ENCODE measurements at places on chromosomes 13 and 19.

- no peak for DNase-seq
These were observed 54.5 kb downstream of the ATP7B start for GRCh38 chr13:51956717-51957116.

DNA sequence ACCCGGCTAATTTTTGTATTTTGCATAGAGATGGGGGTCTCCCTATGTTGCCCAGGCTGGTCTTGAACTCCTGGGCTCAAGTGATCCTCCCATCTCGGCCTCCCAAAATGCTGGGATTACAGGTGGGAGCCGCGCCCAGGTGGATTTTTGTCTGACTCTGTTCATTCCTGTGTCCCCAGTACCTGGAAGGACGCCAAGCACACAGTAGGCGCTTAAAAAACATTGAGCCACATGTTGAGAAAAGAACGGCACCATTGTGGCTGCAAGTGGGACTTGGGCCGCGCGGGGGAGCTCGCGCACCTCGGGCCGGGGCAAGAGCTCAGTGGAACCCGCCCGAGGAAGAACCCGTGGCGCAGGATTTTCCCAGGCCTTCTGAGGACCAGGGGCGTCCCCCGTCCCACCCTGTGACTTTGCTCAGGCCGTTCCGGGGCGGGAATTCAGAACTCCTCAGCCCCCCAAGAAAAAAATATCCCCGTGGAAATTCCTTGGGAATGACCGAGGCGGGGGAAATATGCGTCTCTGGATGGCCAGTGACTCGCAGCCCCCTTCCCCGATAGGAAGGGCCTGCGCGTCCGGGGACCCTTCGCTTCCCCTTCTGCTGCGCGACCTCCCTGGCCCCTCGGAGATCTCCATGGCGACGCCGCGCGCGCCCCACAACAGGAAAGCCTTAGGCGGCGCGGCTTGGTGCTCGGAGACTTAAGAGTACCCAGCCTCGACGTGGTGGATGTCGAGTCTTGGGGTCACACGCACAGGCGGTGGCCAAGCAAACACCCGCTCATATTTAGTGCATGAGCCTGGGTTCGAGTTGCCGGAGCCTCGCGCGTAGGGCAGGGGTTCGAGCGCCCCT is 1.4 kb upstream of the ICAM1 start:
- peak; percentile 69 for DNase-seq

DNA sequence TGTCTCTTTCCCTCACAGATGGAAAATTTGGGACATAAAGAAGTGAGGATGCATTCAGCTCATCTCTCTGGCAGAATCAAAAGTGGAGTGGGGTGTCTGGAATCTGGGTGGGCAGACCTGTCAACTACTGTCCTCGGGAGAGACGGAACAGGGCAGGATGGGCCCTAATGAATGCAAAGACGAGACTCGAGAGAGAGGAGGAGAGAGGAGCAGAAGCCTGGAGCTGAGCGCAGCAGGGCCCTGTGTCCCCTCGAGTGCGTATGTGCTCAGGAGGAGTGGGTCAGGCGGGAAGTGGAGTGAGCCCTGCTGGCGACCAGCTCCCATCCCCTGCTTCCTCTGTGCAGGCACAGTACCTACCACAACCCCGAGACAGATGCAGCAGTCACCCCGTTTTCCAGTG is 78.9 kb downstream of the TEX29 start:
- no peak for DNase-seq

DNA sequence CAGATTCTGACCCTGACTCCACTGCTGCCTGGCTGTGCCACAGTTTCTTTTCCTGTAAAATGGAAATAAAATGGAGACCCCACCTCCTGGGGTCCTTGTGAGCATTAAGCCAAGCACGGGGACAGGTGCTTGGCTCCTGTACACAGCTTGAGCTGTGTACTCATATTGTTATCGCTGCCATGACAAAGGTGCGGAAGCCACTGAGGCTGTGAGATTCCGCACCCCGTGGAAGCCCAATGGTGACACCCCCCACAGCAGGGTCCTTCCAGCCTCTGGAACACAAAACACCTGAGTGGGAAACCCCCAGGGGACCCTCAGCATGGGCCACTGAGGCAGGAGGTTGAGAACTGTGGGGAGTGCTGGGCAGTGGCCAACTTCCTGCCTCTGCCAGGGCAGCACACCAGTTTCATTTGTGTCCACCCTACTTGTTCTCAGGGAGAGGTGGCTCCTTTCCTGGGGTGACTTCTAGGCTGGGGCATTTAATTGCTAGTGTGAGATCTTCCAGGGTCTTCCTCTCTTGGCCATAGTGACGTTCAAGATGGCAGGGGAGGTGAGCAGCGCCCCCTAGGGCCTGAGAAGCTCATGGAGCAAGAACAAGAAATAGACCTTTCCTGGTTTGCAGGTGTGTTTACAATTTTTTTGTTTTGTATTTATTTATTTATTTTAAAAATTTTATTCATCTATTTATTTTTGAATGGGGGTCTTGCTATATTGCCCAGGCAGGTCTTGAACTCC is 5.4 kb upstream of the JSRP1 start:
- no peak for DNase-seq

GRCh38 chr13:34750078-34750931 is 191.8 kb upstream of the NBEA start:
- DNase-seq: peak; percentile 87

GRCh38 chr19:39407660-39408391 is 1.2 kb downstream of the ZFP36 start:
- DNase-seq: no peak

GRCh38 chr13:72530471-72530870 is 197.0 kb downstream of the MZT1 start:
- no peak for DNase-seq

GRCh38 chr19:18058208-18059009 is 28.3 kb downstream of the IL12RB1 start:
- DNase-seq: peak; percentile 60

GRCh38 chr13:55869648-55870047 is 1271.1 kb upstream of the PRR20A start:
- DNase-seq: no peak

- no peak for DNase-seq
These were observed 4.2 kb downstream of the MISP start for GRCh38 chr19:755063-755462.

Data from NCI-H146 (cell line).